ENCODE measurements at places on chromosomes 3 and 15.

DNA sequence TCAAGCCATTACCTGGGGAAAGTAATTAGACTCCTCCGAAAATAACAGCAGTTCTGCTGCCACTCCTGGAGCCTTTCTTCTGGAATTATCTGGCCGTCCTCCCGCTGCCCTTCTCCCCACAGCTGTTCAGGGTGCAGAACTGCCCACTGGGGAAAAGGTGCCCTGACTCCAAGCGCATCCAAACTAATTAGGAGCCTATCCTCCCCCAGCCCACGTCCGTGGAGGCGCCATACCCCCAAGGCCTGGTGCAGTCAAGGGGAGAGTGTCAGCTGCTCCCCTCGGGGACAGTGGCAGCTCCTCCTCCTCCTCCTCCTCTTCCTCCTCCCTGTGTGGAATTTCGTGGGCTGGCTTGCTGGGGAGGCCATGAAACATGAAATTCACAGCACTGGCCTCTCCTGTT is 177.2 kb downstream of the XXYLT1 start:
- no peak for DNase-seq

GRCh38 chr15:64774629-64775493 is 528 bp downstream of the RBPMS2 start:
- DNase-seq, result no peak

DNA sequence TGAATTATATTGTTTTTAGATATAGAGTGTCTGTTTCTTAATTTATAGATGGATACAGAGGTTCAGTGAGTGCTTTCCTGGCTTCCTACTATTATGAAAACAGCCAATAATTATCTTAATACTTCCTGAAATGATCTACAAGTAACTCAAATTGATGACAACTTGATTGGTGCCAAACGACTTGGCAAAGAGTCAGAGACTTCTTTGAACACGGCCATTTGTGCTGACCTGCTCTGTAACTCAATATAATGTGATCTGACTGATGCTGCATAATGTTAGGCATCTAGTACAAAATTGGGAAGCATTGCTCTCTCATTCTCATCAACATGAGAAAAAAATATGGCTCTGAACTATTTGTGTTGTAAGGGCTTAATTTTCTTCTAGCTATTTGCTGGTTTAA is 193.9 kb downstream of the DIPK2A start:
- no peak for DNase-seq

DNA sequence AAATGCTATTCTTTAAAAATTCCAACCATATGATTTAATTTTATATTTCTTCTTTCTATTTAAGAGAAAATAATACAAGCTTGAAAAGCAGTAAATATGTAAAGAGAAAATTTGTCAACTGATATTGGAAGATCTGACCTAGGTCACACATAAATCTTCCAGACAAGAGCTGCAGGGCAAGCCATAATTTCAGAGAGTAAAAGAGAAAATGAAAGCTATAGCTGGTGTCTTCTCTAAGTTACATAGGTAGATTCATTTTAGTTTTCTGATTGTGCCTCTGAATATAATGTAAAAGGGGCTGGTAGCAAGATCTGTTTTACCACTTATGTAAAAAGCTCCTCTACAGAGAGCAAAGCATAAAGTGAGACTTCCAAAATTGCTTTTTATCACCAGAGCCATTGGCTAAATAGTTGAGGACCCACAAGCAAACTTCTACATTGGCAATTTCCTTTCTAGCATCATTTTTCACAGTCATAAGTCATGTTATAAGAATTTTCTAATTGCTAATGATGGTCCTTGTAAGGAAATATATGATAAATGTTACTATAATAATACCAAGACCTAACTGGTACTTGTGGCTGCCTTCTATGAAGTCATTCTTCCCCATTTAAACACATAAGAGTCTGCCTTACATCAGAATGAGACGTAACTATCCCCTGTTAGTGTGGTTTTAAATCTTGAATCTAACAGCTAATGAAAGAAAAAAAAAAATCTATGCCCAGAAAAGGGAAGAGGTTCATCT is 80.8 kb upstream of the SKOR1 start:
- no peak for DNase-seq

DNA sequence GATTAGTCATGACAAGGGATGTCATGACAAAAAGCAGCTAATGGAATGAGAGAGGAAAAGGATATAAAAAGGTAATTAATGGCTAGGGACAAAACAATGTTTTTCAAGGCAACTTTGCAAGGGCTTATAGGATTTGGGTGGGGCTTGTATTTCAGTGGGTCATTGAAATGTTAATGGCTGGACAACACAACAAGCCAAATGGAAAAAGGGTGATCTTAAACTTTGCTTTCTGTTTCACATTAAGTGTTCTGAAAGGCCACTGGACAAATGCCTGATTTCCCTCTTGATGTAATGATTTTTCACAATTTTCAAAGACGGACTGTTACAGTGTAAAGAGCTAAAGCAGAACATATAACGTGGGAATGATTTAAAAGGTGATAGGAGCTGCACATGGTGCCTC is 345.0 kb downstream of the TUSC7 start:
- DNase-seq, result no peak

DNA sequence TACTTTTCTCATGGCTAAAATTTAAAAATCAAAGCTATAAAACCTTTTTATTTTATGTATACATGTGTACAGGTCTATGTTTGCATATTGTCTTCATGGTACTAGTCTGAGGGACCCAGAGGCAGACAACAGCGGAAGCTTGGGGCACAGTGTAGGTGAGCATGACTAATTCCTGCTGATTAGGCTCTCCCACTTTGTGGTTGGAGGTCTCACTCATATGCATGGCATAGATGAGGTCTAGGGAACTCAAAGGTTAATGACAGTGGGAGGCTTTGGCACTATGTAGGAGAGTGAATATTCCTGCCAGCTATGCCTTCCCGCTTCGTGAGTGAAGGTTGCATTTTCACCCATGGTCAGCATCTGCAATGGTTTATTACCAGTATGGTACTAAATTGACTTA is 47.5 kb upstream of the AADACL2 start:
- DNase-seq, result no peak

GRCh38 chr3:104514371-104514770 is 852.3 kb upstream of the ALCAM start:
- DNase-seq, result no peak

DNA sequence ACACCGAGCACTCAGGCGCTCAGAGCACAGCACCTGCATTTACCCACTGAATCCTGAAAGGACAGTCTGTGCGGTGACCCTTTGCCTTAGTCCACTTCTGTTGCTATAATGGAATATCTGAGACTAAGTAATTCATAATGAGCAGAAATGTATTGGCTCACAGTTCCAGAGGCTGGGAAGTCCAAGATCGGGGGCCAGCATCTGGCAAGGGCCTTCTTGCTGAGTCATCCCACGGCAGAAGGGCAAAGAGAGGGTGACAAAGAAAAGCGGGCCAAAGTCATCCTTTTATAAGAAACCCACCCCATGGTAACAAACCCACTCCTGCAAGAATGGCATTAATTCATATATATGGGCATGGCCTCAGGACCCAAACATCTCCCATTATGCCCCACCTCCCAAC is 27.7 kb downstream of the POC1A start:
- no peak for DNase-seq

DNA sequence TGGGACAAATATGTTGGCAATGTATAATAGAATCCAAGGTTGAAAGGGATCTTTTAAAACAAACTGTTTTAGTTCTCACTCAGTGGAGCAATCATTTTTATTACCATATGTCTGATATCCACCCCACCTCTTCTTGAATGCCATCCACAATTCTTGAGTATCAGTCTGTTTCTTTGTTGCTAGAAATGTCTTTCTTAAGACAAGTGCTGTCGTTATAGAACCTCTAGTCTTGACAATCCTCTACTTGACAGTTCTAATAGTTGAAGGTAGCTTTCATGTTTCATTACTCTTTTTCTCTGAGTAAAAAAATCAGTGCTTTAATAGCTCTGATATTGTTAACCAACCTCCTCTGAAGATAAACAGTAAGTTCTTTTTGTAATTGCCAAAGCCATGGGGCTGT is 737.9 kb downstream of the MECOM start:
- no peak for DNase-seq

- no peak for DNase-seq
Observed at GRCh38 chr3:122580470-122580869, 3.0 kb downstream of the PARP15 start.

DNA sequence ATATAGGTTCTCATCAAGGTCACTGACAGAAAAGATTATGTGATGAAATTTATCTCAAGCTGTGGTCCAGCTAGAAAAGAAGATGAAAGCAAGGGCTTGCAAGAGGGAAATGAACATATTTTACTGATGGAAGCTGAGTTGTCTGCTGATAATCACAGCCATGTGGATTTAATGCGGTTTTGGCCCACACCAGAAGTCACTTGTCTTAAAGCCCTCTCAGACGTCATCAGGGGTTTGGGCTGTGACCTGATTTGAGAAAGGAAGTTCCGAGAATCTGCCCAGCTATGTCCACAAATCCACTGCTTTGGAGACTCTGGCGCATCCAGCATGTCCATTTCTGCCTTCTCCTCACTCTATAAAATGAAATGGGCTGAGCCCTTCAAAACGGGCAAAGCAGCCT is 278.4 kb downstream of the SUCLG2 start:
- no peak for DNase-seq

DNA sequence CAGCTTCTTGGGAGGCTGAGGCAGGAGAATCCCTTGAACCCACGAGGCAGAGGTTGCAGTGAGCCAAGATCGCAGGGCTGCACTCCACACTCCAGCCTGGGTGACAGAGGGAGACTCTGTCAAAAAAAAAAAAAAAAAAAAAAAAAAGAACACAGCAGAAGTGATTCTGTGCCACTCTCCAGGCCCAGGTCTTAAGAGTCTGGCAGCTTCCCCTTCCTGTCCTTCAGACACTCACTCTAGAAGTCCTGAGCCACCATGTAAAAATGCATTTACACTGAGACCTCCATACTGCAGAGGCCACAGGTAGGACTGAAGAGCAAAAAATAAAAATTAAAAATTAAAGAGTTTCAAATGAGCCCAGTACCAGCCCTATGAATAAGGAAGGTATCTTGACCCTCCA is 11.8 kb upstream of the CDV3 start:
- no peak for DNase-seq

DNA sequence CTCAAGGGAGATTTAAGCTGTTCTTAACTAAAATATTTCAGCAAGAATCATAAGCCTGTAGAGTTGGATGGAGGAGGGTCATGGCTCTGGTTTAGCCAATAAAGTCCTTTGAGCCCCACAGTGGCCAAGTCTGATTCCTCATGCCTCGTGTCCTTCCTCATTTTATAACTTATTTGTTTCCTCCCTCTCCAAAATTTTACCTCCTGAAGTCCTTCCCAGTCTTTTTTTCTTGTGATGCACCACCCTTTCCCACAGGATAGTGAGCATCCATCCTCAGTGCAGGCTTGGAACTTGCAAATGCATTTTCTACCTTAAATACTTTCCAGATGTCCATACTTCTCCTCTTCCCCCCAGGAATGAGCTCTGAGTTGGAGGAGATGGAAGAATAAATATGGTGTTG is 162.7 kb upstream of the AGTR1 start:
- DNase-seq, result no peak

GRCh38 chr3:133568294-133569014 is 5.0 kb upstream of the CDV3 start:
- no peak for DNase-seq

DNA sequence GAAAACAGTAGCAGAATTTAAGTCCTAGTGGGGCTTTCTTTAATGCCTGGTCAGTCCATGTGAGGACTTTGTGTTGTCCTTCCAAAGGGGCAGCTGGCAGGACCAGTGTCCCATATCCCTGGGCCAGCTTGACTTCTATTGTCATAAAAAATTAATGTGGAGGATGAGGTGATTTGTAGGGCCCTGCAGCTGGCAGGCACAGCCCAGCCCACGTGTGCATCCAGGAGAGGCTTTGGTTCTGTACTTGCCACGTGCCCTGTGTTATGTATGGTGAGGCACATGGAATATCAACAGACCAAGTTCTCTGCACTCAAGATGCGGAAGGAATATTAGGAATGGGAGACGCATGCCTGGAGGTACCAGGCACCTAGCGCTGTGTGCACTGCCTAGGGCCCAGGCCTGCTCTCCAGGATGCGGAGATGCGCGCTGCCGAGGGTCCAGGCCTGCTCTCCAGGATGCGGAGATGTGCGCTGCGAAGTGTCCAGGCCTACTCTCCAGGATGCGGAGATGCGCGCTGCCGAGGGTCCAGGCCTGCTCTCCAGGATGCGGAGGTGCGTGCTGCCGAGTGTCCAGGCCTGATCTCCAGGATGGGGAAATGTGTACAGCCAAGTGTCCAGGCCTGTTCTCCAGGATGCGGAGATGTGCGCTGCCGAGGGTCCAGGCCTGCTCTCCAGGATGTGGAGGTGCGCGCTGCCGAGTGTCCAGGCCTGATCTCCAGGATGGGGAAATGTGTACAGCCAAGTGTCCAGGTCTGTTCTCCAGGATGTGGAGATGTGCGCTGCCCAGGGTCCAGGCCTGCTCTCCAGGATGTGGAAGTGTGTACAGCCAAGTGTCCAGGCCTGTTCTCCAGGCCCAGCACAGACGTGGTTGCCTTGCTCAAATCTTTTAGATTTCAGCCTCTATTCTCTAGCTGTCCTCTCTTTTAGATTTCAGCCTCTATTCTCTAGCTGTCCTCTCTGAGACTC is 183.3 kb upstream of the ROPN1 start:
- no peak for DNase-seq

GRCh38 chr15:52137432-52138357 is 25.1 kb upstream of the BCL2L10 start:
- no peak for DNase-seq

DNA sequence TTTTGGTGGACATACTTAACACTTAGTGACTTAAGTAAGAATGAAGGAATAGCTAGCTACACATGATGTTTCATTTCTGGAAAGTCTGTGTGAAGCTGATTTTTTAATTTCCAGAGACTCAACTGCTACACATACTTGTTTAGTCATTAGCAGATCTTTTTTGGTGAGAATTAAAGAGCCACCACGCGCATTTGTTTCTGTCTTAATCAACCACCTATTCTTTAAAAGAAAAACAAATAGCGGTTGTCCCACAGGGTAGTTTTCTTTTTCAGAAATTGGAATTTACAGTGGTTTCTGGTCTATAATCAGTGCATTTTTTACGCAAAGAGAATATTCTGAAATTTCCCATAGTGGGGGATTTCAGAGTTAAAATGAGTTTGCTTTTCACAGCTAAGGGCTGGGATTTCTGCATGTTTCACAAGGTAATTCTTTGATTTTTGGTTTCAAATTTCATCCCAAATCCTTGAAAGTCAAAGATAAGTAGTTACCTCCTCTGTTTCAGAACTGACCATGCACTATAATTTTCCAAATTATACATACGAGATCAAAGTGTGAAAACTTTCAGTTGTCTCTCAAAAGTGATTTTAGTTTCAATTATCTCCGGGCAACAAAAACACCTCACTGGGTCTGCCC is 631.0 kb upstream of the GRM7 start:
- no peak for DNase-seq

- DNase-seq, result no peak
Observed at GRCh38 chr15:77187751-77188464, 117.0 kb upstream of the TSPAN3 start.

Data from stimulated activated CD8-positive, alpha-beta memory T cell treated with anti-CD3 and anti-CD28 coated beads, Interleukin-4, amount 100 ng/mL, for 4 hours (primary cell).